ENCODE measurements at places on chromosomes 6 and 20.
A peak's percentile ranks its signal among the peaks of the same experiment; 100 is the strongest.

- DNase-seq = no peak
Measured at GRCh38 chr20:58331961-58332551, 22.5 kb downstream of the RAB22A start.

GRCh38 chr6:30615958-30616810, 859 bp downstream of the PPP1R10 start:
- peak; percentile 58 for DNase-seq

GRCh38 chr6:63644668-63645326, 9.2 kb downstream of the PHF3 start:
- no peak for DNase-seq

DNA sequence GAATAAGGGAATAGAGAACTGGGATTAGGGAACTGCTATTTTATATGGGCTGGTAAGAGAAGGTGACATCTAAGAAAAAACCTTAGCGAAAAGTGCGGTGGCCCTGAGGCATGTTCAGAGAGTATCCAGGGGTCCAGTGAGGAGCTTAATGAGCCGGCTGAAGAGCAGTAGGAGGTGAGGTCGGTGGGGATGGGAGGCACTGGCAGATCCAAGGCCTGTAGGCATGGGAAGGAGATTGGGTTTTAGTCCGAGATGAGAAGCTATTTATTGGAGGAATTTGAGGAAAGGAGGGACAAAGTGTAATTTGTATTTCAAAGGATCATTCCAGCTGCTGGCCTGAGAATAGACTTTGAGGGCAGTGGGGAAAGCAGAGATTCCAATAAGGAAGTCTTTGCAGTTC, 123.8 kb downstream of the QKI start:
- DNase-seq = no peak

- no peak for DNase-seq
Measured at GRCh38 chr6:126145351-126145750, 159.0 kb downstream of the TRMT11 start.

GRCh38 chr20:50115591-50116367, 2.8 kb upstream of the UBE2V1 start:
- DNase-seq = peak; percentile 93

DNA sequence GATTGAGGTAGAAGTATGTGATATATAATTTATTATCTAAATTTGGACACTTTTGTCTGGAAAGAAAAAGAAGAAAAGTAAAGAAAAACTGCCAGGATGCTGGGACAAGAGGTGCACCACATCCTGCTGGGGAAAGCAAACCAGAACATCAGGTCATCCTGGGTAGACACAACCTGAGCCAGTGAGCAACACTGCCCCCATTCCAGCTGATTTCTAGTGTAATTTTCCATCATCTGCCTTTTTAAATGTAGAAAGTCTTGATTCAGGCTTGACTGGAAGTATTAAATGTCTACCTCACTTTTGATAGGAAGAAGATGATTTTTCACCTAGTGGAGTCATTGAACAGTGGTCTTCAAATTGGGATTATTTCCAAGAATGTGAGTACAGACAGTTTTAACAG, 1164.5 kb upstream of the CITED2 start:
- DNase-seq = no peak

DNA sequence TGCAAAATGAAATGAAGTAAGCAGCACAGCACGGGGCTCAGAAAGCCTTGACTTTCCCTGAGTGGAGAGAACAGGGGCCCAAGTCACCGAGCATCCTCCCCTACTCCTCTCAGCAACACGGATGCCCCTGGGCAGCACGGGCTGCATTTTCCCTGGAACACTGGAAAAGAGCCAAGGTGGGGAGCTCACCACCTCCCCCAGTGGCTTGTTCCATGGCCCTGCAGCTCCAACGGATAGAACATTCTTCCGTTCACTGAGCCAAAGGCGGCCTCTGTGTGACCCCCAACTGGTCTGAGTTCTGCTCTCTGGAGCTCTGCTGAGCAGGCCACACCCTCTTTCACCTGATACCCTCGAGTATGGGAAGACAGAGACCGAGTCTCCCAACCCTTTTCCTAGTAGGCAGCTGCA, 20.8 kb upstream of the EMILIN3 start:
- no peak for DNase-seq

- no peak for DNase-seq
Measured at GRCh38 chr6:81262656-81263055, 489.8 kb downstream of the TENT5A start.

- no peak for DNase-seq
Measured at GRCh38 chr6:8225113-8225512, 122.8 kb upstream of the EEF1E1 start.

DNA sequence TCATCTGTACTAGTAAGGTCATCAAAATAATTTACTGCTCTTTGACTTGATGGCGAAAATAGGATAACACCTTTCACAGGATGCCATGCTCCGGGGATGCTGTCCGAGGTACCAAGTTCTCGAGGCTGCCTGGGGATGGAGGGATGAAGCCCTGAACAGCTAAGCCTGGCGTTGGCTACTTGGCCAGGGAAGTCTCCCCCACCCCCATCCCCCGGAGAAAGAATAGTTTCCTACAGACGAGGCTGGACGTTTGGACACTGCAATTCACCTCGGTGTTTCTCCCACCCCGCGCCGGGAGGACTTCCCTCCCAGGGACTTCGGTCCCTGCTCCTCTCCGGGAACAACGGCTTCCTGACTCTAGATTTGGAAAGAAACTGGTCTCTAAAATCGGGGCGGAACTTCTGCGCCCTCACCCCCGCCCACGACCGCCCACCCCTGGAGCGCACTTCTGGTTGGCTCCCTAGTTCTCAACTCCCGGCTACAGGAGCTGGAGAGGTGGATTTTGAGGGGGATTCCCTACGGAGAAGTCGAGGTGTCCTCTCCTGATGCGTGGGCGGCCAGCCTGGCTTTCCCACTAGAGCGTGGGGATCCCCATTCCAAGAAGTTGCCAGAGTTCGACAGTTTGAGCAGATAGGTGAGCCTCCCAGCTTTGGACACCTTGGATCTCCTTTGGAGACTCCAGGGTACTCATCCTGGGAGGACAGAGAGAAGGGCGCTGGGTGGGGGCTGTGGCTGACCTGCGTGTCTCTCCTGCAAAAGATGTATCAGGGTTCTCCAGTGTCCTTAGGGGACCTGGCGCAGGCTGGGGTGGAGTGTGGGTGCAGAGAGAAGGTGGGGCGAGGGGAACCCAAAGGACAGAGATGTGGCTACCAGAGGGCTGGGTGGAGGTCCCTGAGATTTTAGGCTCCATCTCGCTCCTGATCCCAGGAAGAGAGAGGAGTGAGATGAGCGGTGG, 1.1 kb downstream of the PCSK2 start:
- no peak for DNase-seq

- no peak for DNase-seq
Measured at GRCh38 chr6:157049133-157049532, 272.0 kb downstream of the ARID1B start.

GRCh38 chr6:167247814-167248595, 43.1 kb upstream of the UNC93A start:
- no peak for DNase-seq

Data from CD4-positive, alpha-beta T cell treated with Interleukin-6 at 100 ng/mL for 8 hours (primary cell).